Naive thymus-derived CD8-positive, alpha-beta T cell (primary cell): ENCODE measurements at places on chromosomes 5 and 9.

DNA sequence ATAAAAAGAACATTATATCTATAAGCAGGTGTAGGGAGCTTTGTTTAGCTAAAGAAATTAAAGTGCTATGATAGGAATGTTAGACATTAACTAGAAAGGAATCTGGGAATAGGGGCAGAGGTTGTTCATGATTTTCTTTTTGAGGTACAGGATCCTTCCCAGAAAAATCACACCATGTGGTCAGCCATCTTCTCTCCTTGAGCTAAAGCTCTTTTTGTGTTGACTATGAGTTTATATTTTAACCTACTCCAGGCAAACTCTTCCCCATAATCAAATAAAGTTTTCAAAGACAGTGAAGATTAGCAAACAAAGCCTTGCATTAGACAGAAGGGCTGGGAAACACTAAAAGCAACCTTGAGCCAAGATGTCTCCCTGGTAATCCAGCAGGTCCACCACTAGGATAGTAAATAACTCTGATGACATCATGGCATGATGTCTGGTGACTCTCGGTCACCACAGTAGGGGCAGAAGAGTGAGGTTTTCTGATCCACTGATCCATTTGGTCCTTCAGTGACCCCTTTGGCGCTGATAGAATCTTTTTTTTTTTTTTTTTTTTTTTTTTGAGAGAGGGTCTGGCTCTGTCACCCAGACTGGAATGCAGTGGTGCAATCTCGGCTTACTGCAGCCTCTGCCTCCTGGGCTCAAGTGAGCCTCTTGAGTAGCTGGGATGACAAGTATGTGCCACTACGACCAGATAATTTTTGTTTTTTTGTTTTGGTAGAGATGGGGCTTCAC, 30.6 kb upstream of the IL6ST start:
- DNase-seq = no peak

GRCh38 chr5:154583671-154584177, 105.7 kb upstream of the HAND1 start:
- DNase-seq = no peak

GRCh38 chr9:133073086-133074014, 11.6 kb downstream of the CEL start:
- DNase-seq = no peak

DNA sequence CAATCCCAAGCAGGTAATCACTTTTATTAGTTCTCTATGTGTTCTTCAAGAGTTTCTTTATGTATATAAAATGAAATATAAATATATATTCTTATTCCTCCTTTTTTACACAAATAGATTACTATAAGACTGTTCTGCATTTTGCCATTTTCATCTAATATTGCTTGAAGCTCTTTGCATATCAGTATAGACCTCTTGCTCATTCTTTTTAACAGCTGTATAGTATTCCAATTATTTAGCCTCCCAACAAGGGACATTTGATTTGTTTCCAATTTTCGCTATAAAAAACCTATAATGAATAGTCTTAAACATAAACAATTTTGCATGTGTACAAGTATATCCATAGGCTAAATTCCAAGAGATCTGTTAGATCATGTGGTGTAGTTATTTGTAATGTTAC, 25.2 kb downstream of the CETN3 start:
- no peak for DNase-seq

- DNase-seq = no peak
Observed at GRCh38 chr9:82090046-82090445, 101.5 kb downstream of the SPATA31D1 start.

GRCh38 chr9:89608641-89609335, 4.0 kb downstream of the GADD45G start:
- no peak for DNase-seq
